ENCODE measurements at places on chromosomes 7 and 10.
A peak's percentile ranks its signal among the peaks of the same experiment; 100 is the strongest.

GRCh38 chr10:11161096-11161495 lies 143.4 kb downstream of the CELF2 start:
- no peak for DNase-seq

DNA sequence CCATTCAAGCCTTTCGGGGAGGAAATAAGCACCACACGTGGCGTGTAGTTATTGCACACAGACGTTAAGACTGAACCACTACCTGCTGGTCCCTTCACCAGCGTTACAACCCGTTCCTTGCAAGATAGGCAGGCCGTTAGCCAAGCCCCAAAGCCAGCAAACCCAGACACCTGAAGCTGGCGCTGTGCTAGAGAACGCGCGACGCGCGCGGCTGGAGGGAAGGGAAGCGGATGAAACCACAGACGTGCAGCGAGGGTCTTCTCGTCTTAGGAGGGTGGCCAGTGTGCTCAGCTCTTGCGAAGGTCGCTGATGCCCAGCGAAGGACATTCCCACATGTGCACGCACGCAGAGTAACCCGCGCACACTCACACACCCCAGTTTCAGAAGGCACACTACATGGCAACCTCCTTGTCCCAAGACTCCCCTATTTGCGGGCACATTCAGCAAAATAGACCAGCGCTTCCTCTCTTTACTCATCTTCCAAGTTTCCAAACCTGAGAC lies 980 bp downstream of the TMEM26 start:
- DNase-seq: no peak

GRCh38 chr10:87053577-87054181 lies 33.6 kb downstream of the FAM25A start:
- no peak for DNase-seq

- no peak for DNase-seq
Observed at GRCh38 chr7:78736548-78736947, 716.9 kb downstream of the MAGI2 start.

GRCh38 chr7:86904949-86905834 lies 154.3 kb downstream of the ELAPOR2 start:
- no peak for DNase-seq

GRCh38 chr7:141501451-141501850 lies 49.8 kb upstream of the AGK start:
- no peak for DNase-seq

DNA sequence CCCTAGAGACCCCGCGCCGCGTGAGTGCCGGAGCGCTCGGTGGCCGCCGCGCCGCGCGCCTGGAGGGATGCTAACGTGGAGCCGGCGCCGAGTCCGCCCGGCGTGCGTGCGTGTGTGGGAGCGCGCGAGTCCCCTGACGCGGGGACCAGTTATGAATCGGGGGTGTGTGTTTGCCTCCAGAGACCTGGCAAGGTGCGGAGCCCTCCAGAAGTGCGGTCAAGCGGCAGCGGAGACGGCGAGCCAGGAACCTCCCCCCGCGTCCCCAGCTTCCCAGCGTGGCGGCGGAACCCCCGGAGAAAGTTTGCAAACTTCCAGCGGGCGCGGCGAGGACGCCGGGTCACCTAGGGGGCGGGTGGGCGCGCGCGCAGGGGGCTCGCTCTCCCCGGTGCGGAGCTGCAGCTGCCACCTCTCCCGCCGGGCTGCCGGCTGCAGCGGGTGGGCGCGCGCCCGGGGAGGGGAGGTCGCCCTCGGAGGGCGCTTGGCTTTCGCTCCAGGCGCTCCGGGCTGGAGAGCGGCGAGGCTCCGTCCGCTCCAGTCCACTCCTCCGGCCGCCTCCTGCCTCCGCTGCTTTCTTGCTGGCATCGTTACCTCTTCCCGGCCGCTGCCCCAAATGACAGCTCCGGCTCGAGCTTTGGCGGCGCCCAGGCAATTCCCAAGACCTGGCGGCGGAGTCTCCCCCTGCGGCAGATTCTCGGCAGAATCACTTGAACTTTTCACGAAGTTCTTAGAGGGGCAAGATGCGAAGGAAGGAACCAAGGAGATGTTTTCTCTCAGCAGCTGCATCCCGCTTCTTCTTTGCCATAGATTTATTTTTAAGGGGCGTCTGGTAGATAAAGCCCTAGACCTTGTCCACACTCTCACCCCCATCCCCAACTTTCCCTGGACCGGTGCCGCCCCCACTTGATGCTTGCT lies 2.3 kb upstream of the CREB5 start:
- DNase-seq: peak; percentile 21

DNA sequence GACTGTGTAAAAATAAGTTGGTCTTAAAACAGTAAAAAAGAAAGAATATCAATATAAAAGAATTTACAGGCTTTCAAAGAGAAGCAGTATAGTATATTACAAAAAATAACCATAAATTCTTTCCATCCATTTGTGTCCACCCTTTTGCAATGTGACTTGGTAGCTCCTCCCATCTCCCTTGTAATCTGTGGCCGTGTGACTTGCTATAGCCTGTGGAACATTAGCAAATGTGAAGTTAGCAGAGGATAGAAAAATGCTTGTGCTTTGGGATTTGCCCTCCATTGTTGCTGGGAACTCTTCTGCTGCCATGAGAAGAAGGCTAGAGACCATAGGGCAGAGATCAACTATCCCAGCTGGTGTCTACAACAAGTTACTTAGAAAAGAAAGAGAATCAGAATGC lies 30.2 kb downstream of the KLHL7 start:
- no peak for DNase-seq

- no peak for DNase-seq
Observed at GRCh38 chr10:58932577-58933314, 243.7 kb upstream of the PHYHIPL start.

DNA sequence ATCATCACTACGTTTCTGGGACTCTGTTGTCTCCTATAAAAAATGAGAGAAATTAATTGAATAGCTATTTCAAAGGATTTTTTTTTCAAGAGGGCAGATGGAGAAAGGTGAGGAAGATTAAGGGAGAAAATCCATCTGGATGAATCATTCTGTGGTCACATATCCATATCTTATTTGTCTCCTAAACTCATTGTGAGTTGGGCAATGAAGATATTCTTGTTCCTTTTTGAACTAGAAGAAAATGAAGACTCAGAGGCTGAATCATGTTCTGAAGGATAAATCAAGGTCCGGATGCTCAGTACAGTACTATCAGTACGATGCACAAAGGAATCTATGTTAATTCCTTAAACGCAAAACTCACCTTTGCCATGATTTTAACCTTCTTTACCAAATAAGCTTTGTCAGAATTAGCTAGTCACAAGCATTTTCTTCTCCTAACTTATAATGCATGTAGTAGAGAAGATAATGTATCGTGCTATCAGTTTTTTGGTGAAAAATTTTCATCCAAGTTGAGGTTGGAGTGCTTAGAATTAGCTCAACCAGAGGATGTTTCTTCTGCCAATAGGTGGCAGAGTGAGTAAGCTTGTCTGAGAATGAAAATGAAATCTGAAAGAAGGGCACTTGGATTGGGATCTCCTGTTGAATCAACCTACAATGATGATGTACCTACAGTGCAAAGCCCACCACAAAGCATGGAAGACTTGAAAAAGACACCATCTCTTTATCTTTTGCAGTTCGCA lies 446.9 kb downstream of the KIF20B start:
- no peak for DNase-seq

- DNase-seq: no peak
Observed at GRCh38 chr7:7519056-7519455, 16.6 kb downstream of the COL28A1 start.

DNA sequence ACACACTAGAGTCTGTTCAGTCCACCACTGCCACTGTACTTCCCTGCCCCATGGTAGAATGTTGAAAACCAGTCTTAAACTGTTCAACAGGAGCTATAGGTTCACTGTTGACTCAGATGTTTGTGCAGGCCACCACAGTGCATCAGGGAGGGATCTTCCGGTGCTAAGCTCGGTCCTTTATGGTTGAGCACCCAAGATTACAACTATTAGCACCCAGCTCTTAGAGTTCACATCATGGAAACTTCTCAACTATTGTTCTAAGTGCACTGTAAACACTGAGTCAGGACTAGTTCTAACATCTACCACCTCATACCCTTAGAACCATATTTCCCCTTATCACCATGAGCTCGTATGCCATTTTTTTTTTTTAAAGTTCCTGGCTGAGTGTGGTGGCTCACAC lies 97.1 kb upstream of the MXI1 start:
- no peak for DNase-seq

GRCh38 chr10:71812016-71812912 lies 38.8 kb downstream of the PSAP start:
- DNase-seq: peak; percentile 75

- DNase-seq: no peak
Observed at GRCh38 chr7:46871516-46871915, 710.4 kb downstream of the TNS3 start.

GRCh38 chr7:133355325-133355708 lies 102.4 kb downstream of the EXOC4 start:
- DNase-seq: no peak

GRCh38 chr7:55970978-55971377 lies 6.6 kb downstream of the NIPSNAP2 start:
- DNase-seq: no peak

GRCh38 chr7:148276314-148277041 lies 314.1 kb upstream of the C7orf33 start:
- peak; percentile 38 for DNase-seq

DNA sequence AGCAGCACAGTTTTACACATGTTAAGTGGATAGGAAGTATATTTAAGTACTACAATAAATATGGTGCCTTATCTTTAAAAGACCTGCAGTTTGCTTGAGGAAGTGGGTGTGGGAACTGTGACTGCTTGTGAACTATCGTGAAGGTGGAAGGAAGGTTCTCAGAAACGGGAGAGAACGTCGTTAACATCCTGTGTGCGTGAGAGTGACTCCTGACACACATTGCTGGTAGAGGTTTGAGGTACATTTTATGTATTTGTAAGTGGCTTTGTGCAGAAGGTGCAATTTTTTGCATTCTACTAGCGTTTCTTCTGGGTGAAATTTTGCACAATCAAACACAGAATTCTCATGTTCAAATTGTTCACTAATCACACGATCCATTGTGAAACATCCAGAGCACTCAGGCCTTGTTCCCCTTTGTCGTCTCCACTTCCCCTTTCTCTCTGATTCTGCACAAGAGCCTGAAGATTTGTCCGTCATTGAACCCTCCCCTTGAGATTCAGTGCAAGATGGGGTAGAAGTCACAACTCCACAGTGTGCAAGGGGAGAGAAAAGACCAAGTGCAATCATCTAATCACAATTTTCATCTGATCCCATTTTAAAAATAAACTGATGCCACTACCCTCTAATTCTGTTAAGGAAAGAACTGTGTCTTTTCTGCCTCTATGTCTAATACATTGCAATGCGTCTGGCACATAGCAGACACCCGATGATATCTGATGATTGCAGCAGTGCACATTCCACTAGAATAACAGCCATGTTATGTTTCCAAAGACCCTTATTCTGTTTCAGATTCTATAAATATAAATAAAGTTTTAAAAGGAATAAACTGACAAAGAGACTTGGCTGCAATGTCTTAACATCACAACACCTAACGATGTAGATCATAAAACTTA lies 279.9 kb downstream of the NEBL start:
- DNase-seq: no peak

GRCh38 chr10:70849582-70850016 lies 33.9 kb downstream of the SGPL1 start:
- no peak for DNase-seq

- no peak for DNase-seq
Observed at GRCh38 chr7:158023681-158024350, 563.8 kb downstream of the PTPRN2 start.

DNA sequence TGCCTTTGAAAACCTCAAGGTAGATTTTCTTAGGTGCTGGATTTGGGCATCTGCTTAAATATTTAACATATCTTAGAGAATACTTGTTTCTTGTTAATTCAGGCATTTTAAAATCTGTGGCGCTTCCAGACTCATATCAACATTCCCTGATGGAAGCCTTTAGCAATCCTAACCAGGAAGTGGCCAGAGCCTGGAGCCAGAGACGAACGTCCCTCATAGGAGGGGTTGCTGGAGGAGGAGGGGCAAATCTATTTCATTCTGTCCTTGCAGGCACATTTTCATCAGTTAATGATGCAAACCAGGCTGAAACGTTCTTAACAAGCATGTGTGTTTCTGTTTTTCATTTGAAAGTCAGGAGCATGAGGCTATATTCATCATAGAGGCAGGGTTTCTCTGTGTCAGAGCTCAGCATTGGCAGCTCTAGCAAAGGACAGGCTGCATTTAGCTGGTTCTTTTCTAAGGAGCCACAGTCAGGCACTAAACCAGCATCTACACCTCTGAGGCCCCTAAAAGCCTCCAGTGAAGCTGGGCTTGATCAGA lies 17.8 kb upstream of the IFIT2 start:
- DNase-seq: no peak

DNA sequence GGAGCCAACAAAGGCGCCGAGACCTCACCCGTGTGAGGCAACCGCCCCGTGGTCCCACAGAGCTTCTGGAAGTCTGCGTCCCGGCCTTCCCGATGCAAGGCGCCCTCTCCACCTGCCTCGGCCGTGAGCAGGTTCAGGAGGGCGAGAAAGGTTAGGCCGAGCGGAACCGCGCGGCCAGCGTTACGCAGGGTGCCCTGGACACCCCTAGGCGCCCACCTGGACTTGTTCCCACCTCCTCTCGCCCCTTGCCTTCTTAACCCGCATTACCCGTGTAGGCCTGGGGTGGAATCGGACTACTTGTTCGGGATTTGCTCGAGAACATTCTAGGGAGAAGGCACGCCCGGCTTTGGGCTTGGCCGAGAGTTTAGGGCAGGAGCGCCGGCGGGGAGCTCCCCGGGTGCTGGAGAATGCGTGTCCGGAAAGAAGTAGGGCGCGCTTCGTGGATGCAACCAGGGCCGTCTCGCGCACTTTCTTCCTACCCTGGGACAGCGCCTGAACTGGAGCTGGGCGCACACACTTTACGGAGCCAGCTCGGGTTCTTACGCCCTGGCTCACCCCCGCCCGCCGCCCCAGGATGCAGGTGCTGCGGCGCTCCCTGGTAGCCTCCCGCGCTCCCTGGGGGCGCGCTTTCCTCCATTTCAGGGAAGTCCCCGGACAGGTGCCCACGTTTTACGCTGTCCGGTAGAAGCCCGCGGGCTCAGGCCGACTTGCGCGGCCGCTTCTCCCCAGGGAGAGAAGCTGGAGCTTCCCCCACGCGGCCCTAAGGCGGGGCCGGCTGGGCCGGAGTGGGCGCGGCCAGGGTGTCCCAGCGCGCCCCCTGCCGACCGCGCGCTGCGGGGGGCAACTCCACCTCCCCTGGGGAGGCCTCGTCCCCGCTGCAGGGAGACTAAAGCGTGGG lies 74.5 kb downstream of the INSIG1 start:
- no peak for DNase-seq

- DNase-seq: no peak
Observed at GRCh38 chr10:63267414-63268148, 134.5 kb downstream of the NRBF2 start.

DNA sequence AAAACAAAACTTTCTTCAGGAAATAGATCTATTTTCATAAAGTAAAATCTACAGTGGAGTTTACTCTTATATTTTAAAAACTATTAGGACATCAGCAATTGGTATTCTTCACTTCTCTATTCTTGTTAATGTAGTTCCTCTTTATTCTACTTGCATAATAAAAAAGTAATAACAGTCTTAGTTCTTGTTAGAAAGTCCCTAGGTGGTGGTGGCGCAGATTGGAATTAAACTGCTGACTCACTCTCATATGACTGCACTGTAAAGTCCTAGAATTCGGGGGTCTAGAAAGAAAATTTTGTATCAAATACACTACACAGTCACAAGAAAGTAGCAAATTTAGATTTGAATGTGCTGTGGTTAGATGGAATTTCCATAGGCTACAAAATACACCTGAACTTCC lies 44.6 kb upstream of the TES start:
- DNase-seq: no peak
